ENCODE measurements at places on chromosomes 1 and 21.

DNA sequence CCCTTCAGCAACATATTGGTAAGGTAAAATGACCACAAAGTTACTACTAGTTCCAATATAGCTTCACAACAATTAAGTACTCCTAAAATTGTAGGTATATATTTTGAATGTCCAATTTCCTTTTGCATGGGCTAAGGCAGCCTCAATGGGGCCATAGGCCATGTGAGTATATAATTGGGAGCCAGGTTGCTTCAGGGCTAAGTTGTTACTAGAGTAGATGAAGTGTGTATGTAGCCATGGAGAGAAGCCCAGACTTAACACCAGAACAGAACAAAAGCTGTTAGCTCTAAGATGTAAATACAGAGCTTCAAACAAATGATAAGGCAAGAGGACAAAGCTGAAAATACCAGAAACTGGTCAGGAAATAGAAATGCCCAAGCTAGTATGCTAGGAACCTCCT is 16.2 kb downstream of the ITGB3BP start:
- DNase-seq, result no peak

DNA sequence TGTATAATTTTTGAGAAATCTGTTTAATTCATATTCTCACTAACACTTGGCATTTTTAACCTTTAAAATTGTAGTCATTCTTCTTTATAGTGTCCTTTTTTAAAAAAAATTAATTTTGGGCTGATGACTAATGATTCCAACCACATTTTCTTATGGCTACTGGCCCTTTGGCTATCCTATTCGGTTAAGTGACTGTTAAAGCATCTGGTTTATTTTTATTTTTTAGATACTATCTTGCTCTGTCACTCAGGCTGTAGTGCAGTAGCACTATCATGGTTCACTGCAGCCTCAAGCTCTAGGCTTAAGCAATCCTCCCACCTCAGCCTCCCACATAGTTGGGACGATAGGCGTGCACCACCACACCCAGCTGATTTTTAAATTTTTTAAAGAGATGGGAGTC is 723.2 kb upstream of the CXADR start:
- DNase-seq, result no peak

DNA sequence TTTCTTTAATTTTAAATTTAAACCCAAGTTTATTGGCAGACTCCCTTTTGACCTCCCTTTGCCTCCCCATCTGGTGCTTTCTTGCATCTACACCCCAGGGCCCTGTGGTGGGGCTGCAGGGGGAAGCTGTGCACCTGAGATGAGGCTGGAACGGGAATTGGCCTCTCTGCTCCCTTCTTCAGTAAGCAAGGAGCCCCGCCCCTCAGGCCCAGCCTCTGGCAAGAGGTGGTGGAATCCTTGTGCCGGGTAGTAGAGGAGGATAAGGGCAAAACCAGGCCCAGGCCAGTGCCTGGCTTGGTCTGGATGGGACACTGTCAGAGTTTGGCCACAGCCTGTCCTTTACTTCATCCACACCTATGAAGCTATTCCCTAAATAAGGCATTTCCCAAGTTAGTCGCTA is 25.1 kb downstream of the ATP8B2 start:
- DNase-seq, result no peak

DNA sequence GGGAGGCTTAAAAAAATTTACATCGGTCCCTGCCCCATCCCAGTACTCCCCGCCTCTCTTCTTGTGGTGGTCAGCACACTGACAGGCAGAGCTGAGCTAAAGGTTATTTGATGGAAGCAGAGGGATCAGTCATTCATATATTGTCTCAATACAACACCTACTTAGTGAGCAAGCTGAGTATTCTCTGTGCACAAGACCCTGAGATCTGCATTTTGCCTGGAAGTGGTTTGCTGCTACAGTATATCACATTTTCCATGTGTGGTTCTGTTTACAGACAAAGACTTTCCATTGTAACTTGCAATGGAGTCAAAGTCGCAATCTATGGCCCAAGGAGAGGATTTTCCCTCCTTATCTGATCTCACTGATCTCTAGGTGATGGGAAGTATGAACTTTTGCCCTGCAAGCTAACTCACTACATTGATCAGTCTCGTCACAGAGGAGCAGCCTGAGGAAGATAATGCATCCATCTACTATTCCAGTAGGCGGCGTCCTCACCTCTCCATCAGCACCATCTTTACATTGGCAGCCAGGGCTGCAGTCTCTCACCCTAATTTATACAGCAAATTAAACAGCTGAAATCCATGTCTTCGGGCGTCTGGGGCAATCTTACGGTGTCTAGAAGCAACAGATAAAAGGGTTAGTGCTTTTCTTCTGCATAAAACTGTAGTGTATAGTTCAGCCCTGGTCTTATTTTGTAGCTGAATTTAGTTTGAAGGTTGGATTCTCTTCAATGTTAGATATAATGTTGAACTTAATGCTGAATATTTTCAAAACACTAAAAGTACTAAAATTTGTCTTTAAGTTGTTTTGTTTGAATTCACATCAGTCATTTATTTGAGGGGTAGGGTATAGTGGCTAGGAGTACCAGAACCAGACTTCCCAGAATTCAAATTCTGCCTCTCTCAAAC is 3.2 kb upstream of the TRAF5 start:
- no peak for DNase-seq

DNA sequence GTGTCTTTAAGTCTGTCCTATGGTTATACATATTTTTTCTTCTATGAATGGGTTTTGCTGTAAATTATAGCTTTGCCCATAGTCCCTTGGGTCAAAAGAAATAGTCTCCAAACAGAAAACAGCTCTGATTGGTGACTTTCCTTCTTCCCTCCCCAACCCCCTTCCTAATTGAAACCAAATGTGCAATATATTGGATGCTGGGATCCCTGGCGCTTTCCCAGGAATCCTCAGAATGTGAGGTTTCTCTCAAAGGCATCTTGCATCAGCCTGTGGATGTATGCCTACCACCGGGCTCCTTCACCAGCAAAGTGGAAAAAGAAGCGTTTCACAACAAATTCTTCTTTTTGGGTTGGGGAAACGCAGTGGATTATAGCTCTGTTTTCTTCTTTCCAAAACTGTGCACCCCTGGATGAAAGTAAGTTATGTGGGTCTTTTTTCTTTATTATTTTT is at the start of gene DDR2:
Gene DDR2 (plus strand): TSS at position 248 of the 450 bp plus-strand sequence. CDS start 86,600 bp downstream, outside the sequence.
- no peak for DNase-seq

GRCh38 chr1:111228748-111229126 is 1.2 kb downstream of the CHI3L2 start:
- no peak for DNase-seq

GRCh38 chr1:91700332-91700731 is 185.6 kb downstream of the TGFBR3 start:
- no peak for DNase-seq

GRCh38 chr1:56190806-56191365 is 388.5 kb downstream of the PLPP3 start:
- DNase-seq, result no peak

DNA sequence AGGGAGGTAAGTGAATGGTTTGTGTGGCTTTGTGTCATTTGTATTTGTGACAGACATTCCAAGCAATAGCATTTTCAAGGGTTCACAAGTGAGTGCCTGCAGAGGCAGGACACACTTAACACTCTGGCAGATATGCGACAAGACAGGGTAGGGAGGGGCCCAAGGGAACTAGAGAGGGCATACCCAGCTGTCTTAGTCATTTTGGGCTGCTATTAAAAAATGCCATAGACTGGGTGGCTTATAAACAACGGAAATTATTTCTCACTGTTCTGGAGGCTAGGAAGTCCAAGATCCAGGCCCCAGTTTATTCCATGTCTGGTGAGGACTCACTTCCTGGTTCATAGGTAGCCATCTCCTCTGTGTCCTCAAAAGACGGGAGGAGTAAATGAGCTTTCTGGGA is 137.4 kb downstream of the FGGY start:
- no peak for DNase-seq

DNA sequence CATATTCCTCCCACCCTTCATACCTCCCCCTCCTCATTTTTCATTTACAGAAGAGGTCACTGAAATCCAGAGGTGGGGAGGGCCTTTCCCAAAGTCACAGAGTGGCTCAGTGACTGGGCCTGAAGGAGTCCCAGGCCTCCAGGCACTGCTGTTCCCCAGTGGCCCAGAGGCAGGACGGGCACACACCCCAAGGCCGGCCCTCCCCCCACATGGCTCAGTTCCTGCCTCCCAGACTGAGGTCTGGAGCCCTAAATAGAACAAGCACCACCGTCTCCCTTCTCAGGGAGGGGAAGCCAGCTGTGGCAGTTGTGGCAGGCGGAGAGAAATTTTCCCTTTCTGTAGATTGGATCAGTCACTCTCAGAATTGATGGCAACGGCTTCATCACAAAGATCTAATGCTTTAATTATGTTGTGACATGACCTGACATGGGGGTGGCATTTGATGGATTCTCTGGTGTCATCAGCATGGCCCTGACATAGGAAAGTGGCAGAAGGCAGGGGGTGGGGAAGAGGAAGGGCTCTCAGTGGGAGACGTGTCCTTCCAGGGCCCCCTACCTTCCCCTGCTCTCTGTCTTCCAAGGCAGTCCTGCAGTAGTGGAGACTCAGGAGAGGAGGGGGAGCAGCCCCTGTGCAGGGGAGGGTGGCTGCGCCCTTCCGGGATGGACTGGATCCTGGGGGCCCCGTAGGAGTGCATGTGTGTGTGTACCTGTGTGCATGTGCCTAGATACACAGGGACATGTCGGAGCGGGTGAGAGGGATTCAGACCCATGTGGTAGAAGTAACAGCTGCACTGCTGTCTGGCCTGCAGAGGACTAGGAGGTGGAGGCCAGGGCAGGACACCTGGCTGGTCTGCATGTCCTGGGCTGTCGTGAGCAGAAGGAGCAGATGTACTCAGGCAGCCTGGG is 41.2 kb upstream of the FOXO6 start:
- DNase-seq, result no peak

GRCh38 chr1:57949168-57949567 is 525.3 kb upstream of the DAB1 start:
- DNase-seq, result no peak

GRCh38 chr1:110292031-110292741 is 47.0 kb upstream of the RBM15 start:
- DNase-seq, result no peak

GRCh38 chr1:100087396-100087795 is 45.3 kb downstream of the SASS6 start:
- DNase-seq, result no peak

GRCh38 chr1:94305704-94306103 is 68.3 kb upstream of the ARHGAP29 start:
- DNase-seq, result no peak

- DNase-seq, result no peak
Measured at GRCh38 chr21:38240129-38240528, 16.7 kb upstream of the KCNJ15 start.

DNA sequence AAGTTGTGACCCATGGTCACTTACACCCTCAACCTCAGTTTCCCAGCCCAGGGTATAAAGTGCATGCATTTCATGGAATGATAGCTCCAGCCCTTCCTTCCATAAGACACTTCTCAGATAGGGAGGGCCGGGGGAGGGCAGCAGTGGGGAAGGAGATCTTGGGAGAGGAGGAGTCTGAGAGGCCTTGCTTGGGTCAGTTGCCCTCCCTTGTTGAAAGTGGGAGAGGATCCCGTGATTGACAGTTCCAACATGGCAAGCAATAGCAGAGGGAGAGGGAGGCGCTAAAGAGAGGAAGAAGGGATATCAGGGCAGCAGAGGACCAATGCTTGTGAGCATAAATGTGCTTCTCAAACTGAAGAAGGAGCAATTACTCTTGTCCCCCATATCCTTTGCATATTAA is 244.4 kb downstream of the CHRM3 start:
- DNase-seq, result no peak

DNA sequence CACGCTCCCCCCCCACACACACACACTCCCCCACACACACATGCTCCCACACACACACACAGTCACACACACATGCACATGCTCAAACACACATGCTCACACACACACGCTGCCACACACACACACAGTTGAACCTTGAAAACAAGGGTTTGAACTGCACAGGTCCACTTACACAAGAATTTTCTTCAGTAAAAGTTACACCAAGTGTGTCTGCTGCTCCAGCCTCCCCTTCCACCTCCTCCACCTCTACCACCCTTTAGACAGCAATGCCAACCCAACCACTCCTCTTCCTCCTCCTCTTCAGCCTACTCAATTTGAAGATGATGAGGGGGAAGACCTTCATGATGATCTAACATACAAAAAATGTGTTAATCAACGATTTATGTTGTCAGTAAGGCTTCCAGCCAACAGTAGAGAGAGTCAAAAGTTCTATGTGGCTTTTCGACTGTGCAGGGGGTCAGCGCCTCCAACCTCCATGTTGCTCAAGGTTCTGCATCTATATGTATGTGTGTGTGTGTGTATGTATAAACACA is 26.8 kb downstream of the HSF2BP start:
- DNase-seq, result no peak

DNA sequence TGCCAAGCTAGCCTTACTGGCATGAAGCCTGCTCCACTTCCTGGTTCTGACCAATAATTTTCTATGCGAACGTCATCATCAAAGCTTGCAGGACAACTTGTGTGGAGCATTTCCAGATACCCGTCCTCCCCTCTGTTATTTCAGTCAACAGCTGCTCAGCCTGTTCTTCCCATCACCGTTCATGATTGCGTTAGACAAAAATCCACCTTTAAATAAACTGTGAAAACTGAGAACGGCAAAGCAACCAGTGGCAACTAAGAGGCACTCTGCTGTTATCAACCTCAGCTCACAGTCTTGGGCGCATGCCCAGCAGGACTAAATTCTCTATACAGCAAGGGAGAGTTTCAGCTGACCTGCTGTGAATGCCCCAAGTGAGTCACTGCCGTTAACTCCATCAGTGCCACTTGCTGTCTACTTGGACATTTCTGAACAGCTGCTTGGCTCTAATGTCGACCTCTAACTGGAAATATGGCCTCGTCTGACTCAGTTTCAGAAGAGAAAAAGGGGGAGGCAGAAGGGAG is 207.4 kb upstream of the RUNX1 start:
- DNase-seq, result no peak

GRCh38 chr21:35215870-35216269 is 166.8 kb upstream of the RUNX1 start:
- DNase-seq, result no peak

GRCh38 chr1:162916821-162917613 is 56.0 kb upstream of the CCDC190 start:
- DNase-seq, result no peak

DNA sequence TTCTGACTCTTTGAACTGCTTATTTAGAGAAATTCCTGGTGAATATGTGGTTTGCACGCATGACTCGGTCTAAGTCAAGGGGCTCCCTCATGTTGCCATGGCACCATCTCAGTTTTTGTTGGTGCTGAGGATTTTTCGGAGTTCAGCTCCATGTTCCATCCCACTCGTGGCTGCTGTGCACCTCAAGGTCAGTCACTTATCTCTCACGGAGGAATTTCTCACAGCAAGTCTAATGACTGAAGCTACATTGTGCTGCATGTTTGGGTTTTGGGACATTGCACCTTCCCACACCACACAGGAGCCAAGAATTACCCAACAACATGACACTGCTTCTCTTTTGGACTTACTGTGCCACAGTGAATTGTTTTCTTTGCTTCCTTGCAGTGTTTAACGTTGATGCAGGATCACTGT is 269.9 kb downstream of the NCAM2 start:
- no peak for DNase-seq

- DNase-seq, result no peak
Measured at GRCh38 chr1:16141573-16142336, 14.1 kb downstream of the EPHA2 start.

Measured in GM12864 (cell line).